ENCODE measurements at places on chromosomes 16 and 17.

- no peak for DNase-seq
Measured at GRCh38 chr17:78391051-78391431, 12.6 kb downstream of the PGS1 start.

DNA sequence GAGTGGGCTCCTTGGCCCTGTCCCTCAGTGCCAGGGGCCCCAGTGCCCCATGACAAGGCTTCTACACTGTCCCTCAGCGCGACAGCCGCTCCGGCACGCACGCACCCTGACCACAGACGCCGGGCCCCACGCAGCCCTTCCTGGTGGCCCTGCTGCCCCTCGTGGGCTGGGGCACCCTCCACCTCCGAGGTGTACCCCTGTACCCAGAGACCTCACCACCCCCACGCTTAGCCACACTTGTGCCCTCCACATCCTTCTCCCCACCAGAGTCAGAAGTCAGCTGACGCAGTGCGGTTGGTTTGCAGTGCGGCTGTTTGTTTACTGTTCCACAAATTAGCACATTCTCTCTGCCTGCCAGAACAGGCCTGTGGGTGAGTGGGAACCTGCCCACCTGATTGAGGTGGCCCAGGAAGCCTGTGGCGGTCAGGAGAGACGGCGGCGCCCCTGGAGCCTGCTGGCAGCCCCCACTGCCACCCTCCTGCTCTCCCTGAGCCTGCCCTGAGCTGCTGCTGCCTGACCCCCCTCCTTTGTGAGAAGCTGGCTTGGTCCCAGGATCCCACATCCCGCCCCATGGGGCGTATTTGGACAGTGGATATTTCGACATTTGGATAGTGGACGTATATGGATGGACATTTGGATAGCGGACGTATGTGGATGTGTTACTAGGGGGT, 38.0 kb upstream of the CDH15 start:
- DNase-seq = no peak

GRCh38 chr17:6536566-6537065, 19.7 kb downstream of the PITPNM3 start:
- DNase-seq = no peak

DNA sequence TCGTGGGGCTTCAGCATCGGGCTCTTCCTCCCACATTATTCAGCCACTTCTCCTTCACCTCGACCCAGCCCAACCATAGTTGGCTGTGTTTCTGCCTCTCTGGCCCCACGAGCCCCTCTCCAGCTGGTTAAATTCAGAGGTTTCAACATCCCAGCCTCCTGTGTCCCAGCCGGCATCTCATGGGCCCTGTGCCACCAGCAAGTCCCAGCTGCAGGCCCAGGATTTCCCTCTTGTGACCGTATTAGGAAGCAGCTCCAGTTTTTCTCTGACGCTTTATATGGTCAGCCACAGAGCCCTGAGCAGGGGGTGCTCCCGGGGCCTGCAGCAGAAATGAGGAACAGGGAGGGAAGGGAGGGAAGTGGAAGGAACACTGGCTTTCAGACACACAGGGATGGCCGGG, 27.4 kb downstream of the MYH11 start:
- DNase-seq = no peak

GRCh38 chr16:24769806-24770205, 40.4 kb downstream of the TNRC6A start:
- DNase-seq = no peak

Data from effector memory CD4-positive, alpha-beta T cell (primary cell).